Central memory CD8-positive, alpha-beta T cell (primary cell): ENCODE measurements at places on chromosomes 4 and X.

GRCh38 chr4:141435446-141436225 lies 200.7 kb upstream of the IL15 start:
- DNase-seq = no peak

DNA sequence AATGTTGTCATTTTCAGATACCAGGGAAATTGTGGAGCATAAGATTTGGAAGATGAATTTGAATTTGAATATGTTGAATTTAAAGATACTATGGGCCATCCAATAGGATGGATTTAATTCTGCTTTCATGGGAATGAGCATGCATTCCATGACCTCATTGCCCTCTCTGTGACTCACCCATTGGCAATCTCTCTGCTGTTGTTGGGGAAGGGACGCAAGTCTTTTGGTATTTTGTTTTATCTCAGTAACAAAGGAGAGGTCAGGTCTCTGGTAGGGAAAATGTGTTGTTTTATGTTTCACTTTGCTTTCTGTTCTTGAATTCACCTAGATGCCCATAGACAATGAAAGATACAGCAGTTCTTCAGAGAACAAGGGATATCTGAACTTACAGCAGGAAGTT lies 42.1 kb upstream of the MAGEA4 start:
- DNase-seq = no peak

DNA sequence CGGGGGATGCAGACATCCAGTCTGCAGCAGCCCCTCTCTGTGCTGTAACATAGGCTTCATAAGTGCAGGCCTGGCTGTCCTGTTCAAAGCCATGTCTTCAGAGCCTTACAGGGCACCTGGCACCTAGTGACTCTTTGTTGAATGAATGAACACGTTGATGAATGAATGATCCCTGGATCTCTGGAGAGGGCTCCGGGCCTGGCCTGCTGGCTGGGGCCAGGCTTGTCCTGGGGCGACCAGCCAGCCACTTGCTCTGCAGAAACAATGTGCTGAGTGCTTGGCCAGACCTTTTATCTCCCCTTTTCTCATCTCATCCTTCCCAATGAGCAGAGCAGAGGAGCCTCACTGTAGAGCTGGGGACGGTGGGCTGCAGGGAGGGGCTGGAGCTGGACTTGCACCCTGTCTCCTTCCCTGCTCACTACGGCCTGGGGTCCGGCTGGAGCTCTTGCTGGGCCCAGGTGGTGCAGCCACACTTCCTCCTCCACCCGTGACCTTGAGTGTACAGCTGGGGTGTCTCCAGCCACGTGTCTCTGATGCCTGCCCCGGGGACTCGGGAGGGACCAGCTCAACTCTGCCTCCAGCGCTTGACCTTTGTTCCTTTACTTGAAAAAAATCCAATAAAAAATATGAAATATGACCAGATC lies 77.9 kb downstream of the PSAPL1 start:
- DNase-seq = no peak

- DNase-seq = no peak
Observed at GRCh38 chr4:87654487-87655044, 4.5 kb downstream of the DMP1 start.

DNA sequence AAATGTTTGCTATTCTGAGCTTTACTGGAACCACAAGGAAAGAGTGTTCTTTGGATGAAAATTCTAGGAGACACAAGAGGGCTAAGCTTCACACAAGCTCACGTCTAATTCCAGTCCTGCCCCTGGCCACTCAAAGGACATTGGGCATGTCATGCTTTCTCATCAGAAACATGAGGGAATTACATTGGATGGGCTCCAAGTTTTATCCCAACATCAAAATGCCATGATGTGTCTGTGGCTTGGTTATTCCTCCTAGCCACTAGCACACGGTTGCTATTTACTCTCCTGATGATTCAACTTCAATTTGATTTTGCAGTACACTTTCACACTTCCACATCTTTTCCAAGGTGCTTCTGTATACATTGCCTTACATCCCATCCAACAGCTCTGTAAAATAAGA lies 149.6 kb upstream of the FAM9B start:
- DNase-seq = no peak

DNA sequence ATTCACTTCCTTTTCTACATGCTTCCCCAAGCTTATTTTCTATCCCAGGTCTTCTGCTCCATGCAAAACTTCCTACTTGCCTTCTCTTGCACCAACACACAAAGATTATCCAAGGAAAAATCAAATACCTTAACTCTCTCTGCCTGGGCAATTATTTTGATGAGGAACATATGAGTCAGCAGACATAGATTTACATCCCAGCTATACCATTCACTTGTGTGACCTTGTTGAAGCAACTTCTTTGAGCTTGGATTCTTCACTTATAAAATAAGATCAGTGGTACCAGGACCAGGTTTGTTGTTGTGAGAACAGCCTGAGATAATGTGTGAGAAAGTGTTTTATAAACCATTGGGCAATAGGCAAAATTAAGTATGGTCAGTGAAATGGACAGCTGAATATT lies 39.1 kb upstream of the TMEM192 start:
- DNase-seq = no peak

DNA sequence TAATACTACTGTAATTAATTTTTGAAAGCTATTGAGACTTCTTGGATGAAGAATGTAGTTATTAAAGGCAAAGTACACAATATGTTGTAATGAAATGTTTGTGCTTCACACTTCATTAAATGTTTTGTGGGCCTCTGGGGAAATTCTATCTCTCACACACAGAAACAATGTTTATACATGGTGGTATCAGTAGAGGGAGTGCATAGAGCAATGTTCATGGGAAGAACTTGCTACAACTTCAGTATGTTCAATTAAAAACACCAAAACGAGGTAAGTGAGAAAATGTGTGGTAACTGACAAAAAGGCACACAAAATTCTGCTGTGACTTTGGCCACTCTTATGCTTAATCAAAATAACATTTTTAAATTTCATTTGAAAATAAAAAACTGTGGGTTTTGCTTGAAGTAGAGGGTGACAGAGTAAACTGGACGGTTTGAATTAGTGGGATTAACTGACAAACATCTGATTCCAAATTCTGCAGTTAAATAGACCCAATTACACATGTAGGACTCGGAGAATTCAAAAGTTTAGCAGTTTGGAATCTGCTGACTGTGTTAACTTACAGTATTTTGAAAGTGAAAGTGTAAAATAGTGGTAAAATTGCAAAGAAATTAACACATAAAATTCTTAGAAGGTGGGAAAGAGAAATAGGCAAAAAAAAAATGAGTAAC lies 111.4 kb upstream of the TTC29 start:
- no peak for DNase-seq

DNA sequence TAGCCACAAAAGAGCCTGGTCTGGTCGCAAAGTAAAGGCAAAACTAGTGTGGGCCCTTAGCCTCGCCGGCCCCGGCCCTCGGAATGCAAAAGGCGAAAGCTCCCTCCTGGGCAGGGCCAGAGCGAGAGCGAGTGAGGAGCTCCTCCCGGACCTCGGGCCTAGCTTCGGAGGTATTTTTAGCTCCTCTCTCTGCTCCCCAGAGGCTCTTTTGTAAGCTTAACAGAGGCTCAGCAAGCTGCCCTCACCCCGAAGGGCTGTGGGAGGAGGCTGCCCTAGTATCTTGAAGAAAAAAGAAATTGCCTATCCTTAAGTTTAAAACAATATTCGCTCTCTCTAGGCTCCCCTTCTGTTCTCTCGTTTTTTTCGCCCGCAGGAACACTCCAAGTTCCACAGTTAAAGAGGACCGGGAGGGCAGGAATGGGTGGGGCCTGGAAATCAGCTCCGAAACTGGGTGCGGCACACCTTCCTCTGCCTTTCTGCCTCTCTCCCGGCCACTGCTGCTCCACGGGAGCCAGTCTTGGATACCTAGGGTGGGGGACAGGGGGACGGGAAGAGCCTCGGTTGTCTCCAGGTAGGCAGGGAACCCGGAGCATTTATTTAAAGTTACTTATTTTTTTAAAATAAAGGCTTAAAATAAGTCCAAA lies 12.1 kb downstream of the HAND2 start:
- DNase-seq = no peak

- DNase-seq = no peak
Observed at GRCh38 chrX:120504569-120504968, 35.5 kb upstream of the LAMP2 start.

- no peak for DNase-seq
Observed at GRCh38 chr4:77002321-77003107, 53.0 kb downstream of the SEPTIN11 start.

- DNase-seq = no peak
Observed at GRCh38 chr4:17771284-17771908, 10.0 kb downstream of the FAM184B start.

DNA sequence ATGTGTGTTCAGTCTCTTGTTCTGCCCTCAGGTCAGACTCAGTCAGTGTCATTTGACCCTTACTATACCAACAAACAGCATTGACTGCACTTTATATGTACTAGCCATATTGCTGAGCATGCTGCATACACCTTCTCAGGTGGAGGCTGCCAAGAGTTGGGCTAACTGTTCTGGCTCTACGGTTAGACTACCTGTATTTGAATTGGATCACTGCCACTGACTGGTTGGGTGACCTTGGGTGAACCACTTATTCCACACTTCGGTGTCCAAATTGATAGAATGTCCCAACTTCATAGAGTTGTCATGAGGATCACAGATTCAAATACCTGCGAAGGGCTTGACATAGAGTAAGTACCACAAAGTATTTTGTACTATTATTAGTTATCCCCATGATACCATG lies 91.2 kb upstream of the GPR50 start:
- no peak for DNase-seq

DNA sequence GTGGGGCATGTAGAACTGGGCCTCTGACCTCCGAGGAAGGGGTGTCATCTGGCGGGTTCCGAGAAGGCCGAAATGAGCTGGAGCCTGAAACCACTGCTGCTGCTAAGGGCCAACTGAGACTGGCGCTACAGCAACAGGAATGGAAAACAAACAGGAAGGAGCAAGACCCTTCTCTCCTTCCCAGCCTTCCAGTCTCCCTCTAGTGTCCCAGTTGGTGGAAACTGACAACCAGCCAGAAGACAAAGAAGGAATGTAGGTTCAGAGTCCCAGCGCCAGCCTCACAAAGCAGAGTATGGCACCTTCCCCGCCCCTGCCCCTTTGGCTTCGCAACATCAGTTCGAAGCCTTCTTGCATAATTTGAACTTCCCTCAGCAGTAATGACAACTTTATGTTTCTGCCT lies 24.4 kb upstream of the PDZD4 start:
- DNase-seq = no peak

GRCh38 chr4:172876394-172876793 lies 292.2 kb upstream of the GALNT7 start:
- no peak for DNase-seq

DNA sequence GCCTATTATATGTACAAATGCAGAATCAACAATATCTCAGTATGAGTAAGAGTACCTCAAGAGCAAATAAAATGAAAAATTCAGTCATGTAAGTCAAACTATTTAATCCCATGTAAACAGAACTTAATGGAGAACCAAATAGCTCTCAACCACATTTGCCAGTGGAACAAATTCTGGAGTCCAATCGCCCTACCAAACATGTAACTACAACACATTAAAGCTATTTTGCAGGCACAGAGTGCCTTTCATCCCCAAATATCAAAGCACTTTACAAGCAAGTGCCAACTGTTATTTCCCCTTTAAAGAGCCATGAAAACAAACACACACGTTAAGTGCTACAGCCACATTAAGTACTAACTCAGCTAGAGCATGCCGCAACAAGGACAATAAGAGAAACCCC lies 51.3 kb downstream of the PCDH19 start:
- DNase-seq = no peak

DNA sequence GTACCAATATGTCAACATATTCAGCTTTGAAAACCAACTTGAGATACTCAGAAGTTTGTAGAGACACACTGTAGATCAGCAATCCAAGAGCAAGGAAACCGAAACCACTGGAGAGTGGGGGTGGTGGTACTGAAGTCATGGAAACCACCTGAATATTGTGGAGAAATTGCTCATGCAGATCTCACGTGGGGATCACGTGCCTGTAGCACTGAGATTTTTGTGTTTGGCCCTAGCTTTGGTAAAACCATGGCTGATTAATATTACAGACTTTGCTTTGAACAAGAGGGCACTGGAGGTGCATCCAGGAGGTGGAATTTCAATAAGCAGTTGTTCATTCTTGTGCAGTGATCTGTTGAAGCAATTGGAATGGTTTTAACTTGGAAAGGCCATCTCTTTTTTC lies 47.2 kb downstream of the GBA3 start:
- no peak for DNase-seq

- DNase-seq = no peak
Observed at GRCh38 chrX:17984415-17984814, 123.3 kb upstream of the RAI2 start.

GRCh38 chr4:37825968-37826294 lies 555 bp upstream of the PGM2 start:
- DNase-seq = no peak

DNA sequence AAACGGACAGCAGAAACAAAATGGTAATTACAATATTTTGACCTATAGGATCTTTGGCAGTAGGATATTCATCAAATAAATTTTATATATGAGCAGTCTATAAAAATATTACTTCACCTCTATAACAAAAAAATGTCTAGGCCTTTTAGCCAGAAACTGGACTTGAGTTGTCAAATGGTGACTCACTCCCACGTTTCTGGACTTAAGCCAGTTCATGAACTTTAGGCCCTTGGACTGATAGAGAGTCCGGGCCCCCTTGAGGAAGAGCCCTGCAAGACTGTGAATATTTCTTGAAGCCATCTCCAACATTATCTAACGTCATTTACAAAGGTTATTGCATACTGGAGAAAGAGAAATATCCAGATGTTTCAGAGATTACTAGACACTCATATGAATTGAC lies 106.8 kb upstream of the FAM47A start:
- DNase-seq = no peak

DNA sequence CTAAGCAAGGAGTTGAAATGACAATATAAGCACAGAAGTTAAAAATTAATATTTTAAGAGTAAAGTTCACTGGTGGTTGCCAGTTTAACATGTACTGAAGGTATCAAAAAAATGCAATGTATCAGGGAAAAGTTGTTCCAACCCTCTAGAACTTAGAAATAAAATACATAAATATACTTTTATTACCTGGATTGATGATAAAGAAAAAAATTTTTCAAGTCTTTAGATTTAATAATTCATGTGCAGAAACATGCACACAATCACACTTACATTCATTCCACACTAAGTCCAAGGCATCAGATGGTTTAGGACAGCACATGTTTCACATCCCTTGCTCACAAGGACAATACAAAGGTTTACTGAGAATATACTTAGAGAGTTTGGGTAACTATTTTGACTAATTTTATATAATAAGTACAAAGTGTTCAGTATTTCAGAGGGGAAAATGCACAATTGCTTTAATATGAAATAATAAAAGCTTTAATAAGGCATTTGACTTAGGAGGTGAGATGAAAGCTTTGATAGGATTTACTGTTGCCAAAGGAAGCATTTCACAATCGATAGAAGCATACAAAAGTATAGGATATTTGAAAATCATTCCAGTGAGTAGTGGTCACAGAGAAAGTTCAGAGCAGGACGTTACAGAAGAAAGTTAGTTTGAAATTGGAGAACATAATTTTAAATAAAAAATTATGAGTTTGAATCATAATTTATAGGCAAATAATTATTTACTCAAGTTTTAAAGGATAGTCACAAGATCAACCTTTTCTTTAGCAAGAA lies 392 bp upstream of the UGT2A3 start:
- DNase-seq = no peak

GRCh38 chrX:134752558-134752957 lies 94.3 kb upstream of the PLAC1 start:
- no peak for DNase-seq

GRCh38 chrX:134324359-134324758 lies 87.4 kb downstream of the CCDC160 start:
- no peak for DNase-seq
